ENCODE measurements at places on chromosomes 11 and 22. TPM values are rescaled to one million over a fixed set of nuclear protein-coding genes. Genes with fewer than 3 reads are reported as not detected.
A peak's percentile ranks its signal among the peaks of the same experiment; 100 is the strongest.

The TMEM191C gene
- polyA plus RNA-seq = 1.7 TPM

The FJX1 gene
- polyA plus RNA-seq = 17.7 TPM

The FCHSD2 gene
- polyA plus RNA-seq = 52.2 TPM

DNA sequence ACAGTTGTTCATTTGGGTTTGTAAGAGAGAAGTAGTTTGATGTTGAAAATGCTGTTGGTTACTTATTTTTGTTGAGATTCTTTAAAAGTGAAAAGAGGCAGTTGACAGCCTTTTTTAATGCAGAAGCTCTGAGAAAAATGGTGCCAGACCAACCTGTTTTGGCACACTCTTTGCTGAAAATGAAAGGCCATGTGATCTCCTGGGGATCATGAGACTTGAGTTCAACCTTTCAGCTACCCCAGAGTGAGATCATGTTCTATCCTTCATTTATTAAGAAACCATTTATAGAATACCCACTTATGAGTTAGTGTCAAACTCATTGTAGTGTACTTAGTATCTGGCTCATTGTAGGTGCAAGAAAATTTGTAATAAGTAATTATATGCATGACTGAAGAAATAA, 196.2 kb downstream of the MAML2 start:
- DNase-seq = no peak

- DNase-seq = no peak
Observed at GRCh38 chr22:47092896-47093311, 330.5 kb downstream of the TBC1D22A start.

GRCh38 chr11:107857550-107858216, 904 bp downstream of the SLC35F2 start:
- DNase-seq = no peak

DNA sequence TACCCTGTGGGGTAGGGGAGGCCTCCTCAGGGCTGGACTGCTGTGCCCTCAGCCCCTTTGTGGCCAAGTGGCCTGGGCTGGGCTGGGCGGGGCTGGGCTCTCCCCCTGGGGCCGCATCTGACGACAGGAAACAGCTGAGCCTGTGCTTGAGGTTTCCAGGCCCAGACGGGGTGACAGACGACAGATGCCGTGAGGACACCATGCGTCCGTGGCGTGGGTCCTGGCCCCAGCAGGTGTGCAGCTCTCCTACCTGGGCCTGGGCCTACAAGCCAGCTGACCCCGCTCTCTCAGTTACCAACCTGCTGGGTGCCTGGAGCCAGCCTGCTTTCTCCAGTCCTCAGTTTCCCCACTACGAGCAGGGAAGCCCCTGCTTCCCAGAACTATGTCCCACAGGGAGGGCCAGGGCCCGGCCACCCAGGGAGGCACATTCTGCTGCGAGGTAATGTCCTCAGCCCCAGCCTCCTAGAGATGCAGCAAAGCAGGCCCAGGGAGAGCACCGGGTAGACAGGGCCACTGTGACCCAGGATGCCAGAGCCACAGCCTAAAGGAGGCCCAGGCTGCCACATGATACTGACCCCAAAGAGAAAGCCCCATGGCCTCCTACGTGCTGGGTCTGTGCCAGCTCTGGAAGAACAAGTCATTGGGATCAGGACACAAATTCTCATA, 181.3 kb downstream of the IGLL1 start:
- DNase-seq = no peak

- DNase-seq = no peak
Observed at GRCh38 chr22:16717699-16718558, 107.3 kb downstream of the XKR3 start.

- DNase-seq = no peak
Observed at GRCh38 chr11:46674463-46675287, 25.7 kb downstream of the ARHGAP1 start.

DNA sequence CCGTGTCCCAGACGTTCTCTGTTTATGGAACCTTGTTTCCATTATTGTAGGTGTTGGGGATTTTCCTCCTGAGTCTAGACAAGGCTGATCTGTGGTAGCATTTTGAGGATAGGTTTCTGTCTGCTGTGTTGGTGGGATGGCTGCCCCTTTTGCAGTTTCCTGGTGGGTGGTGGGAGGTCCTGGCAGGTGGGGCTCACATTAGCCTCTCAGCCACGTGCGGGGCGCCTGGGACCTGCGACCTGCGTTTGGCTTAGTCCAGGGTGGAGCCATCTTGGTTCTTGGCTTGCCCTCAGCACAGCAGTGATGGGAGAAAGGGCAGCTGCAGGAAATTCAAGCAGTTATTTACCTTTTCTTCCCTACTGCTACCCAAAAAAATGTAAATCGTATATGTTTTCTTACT, 143.4 kb downstream of the TBC1D22A start:
- no peak for DNase-seq

DNA sequence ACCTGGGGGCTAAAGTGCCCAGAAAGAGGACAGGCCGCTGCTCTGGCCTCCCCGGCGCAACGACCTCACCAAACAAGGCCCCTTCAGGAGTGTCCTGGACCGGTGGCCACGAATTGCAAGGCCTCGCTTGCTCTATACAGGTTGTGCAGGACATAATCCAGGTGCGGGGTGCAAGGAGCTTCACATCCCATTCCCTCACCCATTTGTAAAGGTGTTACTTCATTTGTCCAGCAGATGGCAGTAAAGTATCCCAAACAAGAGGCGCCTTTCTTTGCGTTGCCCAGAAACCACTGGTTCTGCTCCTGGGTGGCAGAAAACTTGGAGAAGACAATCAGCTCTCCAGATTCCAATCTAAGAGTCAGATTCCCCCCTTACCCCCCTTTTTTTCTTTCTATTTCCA, 35.9 kb upstream of the PRDM11 start:
- DNase-seq = peak; percentile 64

- DNase-seq = no peak
Observed at GRCh38 chr22:44543362-44543761, 45.3 kb upstream of the RTL6 start.

DNA sequence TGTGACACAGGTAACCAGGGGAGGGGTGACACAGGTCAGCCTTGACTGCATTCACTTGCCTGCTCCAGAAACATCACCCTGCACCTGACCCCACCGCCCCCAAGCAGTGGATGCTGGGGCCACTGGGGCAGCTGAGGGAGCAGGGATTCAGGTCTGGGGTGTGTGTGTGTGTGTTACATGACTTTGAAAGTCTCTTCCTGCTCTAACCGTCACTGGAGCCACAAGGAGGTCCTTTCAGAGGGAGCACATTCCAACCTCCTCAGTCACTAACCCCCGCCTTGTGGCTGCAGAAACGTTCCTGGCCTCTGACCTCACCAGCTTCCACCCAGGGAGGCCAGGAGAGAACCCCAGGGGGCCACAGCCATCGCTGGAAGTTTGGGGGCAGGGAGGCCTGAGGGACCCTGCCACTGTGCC, 2.9 kb upstream of the FOSL1 start:
- DNase-seq = no peak

DNA sequence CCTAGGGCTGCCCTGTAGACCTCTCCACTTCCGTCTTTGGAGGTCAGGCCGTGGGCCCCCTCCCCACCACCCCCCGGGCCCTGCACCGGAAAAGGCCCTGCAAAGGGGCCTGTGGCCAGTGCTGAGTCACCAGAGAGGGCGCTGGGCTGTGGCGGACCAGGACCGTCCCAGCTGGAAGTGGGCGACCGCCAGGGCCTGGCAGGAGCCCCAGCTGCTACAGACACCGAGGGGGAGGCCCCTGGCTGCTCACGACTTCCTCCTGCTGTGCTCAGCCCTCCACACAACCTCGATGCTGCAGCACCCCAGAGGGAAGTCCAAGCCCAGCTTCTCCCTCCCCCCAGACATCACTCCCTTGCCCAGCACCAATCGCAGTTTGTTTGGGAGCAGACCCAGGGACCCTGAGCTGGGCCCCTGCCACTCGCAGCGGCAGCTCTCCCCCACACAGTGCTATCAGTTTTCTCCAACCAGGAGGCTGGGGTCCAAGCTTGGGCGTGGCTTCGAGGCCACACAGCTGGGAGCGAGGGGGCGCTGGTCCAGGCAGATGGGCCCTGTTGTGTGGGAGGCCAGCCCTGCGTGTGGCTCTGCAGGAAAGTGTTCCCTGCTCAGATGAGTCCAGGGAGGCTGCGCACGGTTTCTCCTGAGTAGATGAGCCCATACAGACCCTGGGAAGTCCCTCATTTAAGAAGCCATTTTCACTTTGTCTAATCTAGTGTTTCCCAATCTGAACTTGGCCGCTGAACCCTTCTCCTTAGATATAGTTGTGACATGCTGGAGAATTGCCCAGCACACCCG, 5.6 kb upstream of the SH3BP1 start:
- peak; percentile 86 for DNase-seq

GRCh38 chr11:100525197-100525596, 161.9 kb upstream of the ARHGAP42 start:
- no peak for DNase-seq

DNA sequence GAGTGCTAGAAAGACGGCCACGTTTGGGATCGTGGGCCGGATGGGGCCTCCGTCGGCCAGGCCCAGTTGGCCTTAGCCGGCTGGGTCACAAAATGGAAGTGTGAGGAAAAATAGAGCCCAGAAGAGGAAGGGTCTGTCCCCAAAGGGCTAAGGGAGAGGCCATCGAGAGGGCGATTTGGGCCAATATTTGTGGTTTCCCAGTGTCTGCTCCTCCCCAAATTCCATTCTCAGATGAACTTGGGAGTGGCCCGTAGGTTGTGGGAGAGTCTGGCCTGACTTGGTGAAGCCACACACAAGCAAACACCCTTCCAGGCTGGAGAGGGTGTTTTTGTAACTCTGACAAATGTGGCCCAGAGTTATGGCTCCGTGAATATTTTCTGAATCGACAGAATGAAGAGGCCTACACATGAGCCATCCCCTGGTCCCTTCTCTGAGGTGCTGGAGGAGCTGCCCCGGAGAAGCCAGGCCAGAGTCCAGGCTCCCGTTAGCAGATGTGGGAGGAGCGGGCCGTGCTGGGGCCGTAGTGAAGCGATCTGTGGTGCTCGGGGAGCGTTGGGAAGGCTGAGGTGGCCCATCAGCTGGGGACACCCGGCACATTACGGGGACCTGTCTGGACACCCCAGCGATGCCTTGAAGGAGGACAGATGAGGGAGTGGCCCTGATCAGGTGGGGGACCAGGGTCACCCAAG, 73.5 kb upstream of the PPARA start:
- DNase-seq = no peak
